ENCODE measurements at places on chromosomes 1 and 21.

- no peak for DNase-seq
Measured at GRCh38 chr1:2268285-2269056, 40.4 kb downstream of the SKI start.

GRCh38 chr1:99964806-99965205, 5.0 kb upstream of the SLC35A3 start:
- no peak for DNase-seq

DNA sequence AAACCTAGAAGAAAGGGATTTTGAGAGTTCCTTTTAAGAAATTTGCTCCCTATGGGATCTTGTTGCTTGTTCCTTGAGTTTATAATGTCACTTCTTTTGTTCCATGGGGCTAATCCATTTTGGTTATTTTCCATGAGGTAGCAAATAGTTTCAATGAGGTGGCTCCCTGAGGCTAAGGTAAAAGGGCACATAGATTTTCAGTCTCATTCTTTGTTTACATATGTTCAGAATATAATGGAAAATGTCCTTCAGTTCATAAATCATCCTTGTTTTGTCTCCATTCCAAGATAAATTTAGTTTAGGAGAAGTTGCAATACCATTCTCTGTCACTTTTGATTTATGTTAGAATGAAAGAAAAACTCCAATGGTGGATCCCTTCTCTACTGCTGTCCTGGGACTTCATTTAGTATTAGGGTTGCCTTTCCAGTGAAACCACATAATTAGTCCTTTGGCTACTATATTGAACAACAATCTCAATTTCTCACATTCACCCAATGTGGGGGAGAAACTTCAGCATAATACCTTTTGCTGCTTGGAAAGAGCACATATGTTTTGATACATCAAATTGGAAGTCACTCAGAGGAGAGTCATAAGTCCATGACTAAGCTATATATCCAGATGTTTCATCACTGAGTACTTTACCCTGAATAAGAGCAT, 80.9 kb upstream of the ADAMTS5 start:
- DNase-seq, result no peak

DNA sequence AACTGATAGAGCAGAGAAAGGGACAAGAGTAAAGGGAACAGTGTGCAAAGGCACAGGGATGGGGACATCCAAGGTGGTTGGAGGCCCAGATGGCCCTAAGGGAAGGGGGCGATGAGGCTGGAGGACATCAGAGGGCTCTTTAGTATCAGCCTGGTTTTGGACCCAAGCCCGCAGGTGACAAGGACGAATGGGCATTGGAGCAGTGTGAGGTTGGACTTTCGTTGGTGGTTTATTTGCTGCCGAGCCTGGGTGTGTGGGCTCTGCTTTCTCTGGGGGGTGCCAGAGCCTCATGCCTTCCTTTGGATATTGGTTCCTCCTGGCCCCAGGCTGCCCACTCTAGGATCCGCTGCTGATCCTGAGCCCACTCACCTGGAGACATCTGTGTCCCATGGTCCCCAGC, 12.1 kb downstream of the FOXO6 start:
- DNase-seq, result no peak

GRCh38 chr1:78255846-78256245, 210.1 kb downstream of the GIPC2 start:
- DNase-seq, result no peak

All from AG08395 (cell line).